ENCODE measurements at places on chromosomes 6 and 20.

- no peak for DNase-seq
Observed at GRCh38 chr6:15842727-15843117, 179.9 kb upstream of the DTNBP1 start.

GRCh38 chr6:14197118-14197517 is 79.5 kb downstream of the CD83 start:
- DNase-seq, result no peak

DNA sequence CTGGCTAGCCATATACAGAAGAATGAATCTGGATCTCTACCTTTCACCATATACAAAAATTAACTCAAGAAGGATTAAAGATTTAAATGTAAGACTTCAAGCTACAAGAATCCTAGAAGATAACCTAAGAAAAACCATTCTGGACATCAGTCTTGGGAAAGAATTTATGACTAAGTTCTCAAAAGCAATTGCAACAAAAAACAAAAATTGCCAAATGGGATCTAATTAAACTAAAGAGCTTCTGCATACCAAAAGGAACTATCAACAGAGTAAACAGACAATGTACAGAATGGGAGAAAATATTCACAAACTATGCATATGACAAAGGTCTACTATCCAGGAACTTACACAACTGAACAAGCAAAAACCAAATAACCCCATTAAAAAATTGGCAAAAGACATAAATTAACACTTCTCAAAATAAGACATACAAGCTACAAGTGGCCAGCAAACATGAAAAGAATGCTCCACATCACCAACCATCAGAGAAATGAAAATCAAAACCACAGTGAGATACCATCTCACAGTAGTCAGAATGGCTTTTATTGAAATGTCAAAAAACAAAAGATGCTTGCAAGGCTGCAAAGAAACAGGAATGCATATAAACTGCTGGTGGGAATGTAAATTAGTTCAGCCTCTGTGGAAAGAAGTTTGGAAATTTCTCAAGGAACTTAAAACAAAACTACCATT is 66.8 kb upstream of the RSPO3 start:
- no peak for DNase-seq

DNA sequence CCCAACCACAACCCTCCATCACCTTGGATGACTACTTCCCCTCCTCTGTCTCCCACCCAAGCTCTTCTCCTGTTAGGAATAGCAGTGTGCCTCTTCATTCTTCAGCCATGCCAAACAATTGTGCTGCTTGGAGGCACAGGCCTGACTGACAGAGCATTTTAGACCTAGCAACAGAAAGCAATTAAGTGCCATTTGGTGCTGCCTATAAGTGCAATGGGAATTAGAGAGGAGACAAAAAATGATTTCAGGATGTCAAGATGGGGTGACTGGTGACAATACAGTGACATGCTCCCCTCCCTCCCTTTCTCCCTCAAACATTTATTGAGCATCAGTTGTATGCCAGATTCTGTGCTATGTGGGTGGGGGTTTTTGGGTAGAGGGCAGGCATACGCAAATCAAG is 322.6 kb upstream of the MOCS1 start:
- no peak for DNase-seq

DNA sequence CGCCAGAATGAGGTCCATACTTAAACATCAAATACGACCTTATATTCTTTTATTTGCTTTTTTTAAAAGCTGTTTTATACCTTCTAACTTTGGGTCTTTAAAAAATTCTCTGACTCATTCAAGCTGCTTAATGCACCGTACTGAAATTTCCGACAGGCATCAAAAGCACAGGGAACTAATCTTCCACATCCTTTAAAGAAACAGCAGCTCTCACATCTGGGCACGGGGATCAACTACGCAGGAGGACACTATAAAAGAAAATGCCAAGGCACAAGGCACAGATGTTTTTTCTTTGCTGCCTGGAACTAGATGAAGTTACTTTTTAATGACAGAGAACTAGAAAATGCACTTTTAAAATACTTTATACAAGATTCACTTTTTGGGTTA is 112.4 kb upstream of the ARG1 start:
- no peak for DNase-seq

GRCh38 chr6:52577778-52578463 is 1.1 kb upstream of the TRAM2 start:
- DNase-seq, result no peak

DNA sequence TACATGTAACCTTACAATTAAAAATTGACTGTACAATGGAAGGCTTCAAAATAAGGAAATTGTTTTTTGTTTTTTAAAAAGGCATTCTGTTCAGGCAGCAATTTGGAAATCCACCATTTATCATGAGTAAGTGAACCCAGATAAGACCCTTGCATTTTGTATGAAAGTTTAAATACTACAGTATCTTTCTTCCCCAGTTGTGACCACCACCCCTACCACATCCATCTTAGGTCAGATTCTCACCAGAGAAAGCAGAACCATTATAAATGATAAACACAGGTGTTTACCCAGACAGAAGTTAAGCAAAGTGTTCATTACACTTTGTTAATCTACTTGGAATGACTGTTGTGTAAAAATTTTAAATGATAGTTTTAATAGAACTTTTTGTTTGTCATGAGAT is 20.2 kb downstream of the SENP6 start:
- no peak for DNase-seq

- no peak for DNase-seq
Observed at GRCh38 chr6:138031417-138031816, 75.8 kb downstream of the PERP start.

GRCh38 chr6:91126876-91127275 is 540.0 kb upstream of the MAP3K7 start:
- DNase-seq, result no peak
